ENCODE measurements at places on chromosomes 1 and 21. TPM values are rescaled to one million over a fixed set of nuclear protein-coding genes. Genes with fewer than 3 reads are reported as not detected.

Gene FAM72A
- 24.7 TPM for total RNA-seq

Gene PPFIA4
- 6.4 TPM for total RNA-seq

Gene AADACL3
- total RNA-seq = not detected

Gene OR2L2
- total RNA-seq = 0.07 TPM

Gene HHAT
- total RNA-seq = 0.98 TPM

Gene LCE1A
- total RNA-seq = not detected

Gene TAS1R1
- not detected for total RNA-seq

Gene DESI2
- total RNA-seq = 24.7 TPM

Gene CAMTA1
- 43.1 TPM for total RNA-seq

Gene NECTIN4
- total RNA-seq = not detected

Gene PRDM16
- 0.05 TPM for total RNA-seq

Gene MATN1
- 0.17 TPM for total RNA-seq

Gene CFHR1
- total RNA-seq = not detected

Gene SLC6A17
- not detected for total RNA-seq

Gene SLAMF9
- total RNA-seq = not detected

Gene TNFAIP8L2
- 37.2 TPM for total RNA-seq

Gene TMIGD3
- total RNA-seq = not detected

Gene RSBN1
- 23.6 TPM for total RNA-seq

Gene CROCC
- total RNA-seq = 25.9 TPM

Gene LRRC8C
- 44.7 TPM for total RNA-seq

Gene LAMB3
- 5.7 TPM for total RNA-seq

Gene PLD5
- total RNA-seq = not detected

Gene BSND
- not detected for total RNA-seq

Gene AADACL4
- not detected for total RNA-seq

Gene DMBX1
- total RNA-seq = 0.07 TPM

Gene ROR1
- 0.05 TPM for total RNA-seq

Gene SLC2A5
- total RNA-seq = 0.39 TPM

Gene CD34
- total RNA-seq = not detected

Gene JTB
- total RNA-seq = 146 TPM

Gene ETV3L
- not detected for total RNA-seq

Gene MR1
- 38.8 TPM for total RNA-seq

Gene AGO1
- total RNA-seq = 25.7 TPM

Gene POMGNT1
- total RNA-seq = 51.2 TPM

Gene MCOLN3
- total RNA-seq = 12.3 TPM

Gene EXTL1
- total RNA-seq = not detected

Gene PRAMEF4
- total RNA-seq = not detected
